Stomach (tissue), 19 donors: ENCODE measurements at places on chromosomes 1 and 21. TPM values are rescaled to one million over a fixed set of nuclear protein-coding genes. Genes with fewer than 3 reads are reported as not detected.

DNA sequence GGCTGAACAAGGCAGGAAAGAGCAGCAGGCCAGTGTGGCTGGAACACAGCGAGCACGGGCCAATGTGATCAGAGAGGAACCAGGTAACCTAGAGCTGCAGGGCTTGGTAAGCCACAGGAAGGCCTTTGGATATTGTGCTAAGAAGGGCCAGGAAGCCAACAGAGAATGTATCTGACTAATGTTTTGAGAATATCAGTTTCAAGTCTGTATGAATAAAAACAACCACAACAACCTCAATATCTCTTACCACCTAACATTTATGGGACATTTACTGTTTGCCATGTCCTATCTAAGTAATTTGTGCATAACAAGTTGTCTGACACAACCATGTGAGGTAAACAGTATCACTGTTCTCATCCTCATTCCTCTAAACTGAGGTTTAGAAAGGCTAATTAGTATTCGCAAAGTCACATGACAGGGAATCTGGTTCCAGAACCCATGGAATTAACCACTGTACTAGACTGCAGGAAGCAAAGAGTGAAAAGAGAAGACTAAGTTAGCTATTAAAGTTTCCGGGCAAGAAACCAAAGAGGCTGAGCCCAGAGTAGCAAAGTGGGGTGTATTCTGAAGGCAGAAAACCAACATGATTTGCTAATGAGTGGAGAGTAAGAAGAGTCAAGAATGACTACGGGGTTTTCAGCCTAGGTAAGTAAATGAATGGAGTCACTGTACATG lies 38.9 kb downstream of the SPRTN start:
- no peaks in the 10 kb centered on the region for H3K36me3 ChIP-seq
- DNase-seq, result no peak
- no peak overlapping the region for H3K4me3 ChIP-seq
- H3K4me1 ChIP-seq, result peaks cover 47% of the 10 kb centered on the region
- no peak overlapping the region for H3K27ac ChIP-seq
- H3K27me3 ChIP-seq, result no peaks in the 10 kb centered on the region

DNA sequence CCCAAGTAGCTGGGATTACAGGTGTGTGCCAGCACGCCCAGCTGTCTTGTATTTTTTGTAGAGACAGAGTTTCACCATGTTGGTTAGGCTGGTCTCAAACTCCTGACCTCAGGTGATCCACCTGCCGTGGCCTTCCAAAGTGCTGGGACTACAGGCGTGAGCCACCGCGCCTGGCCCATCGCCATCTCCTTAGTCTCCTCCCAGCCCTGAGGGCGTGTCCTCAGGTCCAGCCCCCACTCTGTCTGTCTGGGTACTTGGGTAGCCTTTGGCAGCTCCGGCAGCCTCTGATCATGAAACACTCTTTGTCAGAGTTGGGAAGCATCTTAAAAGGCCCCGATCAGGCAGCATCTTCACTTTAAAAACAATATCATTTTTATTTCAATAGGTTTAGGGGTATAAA lies 90.3 kb upstream of the DISP3 start:
- no peaks in the 10 kb centered on the region for H3K4me1 ChIP-seq
- H3K36me3 ChIP-seq, result no peaks in the 10 kb centered on the region
- H3K27me3 ChIP-seq, result peaks cover 70% of the 10 kb centered on the region
- no peak overlapping the region for H3K27ac ChIP-seq
- H3K4me3 ChIP-seq, result no peak overlapping the region

DNA sequence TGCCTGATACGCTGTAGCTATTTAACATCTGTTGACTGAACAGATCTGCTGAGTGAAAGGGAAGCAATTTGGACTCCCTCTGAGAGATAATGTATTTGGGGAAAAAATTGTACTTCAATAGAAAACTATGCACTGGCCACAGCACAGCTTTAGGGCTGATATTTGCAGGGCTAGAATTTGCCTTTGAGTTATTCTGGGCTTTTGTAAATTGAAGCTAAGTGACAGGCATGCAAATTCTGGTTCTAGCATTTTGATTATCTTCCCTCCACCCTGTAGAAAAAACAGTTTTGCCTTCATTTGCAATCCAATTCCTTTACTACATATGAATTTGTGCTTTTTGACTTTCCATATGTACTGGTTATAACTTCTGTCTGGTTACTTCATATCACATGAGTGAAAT lies 7.9 kb downstream of the KYAT3 start:
- peaks cover 8% of the 10 kb centered on the region for H3K36me3 ChIP-seq
- DNase-seq, result no peak
- H3K4me3 ChIP-seq, result peak overlapping the region; percentile 23
- H3K4me1 ChIP-seq, result peaks cover 21% of the 10 kb centered on the region
- no peaks in the 10 kb centered on the region for H3K27me3 ChIP-seq
- H3K27ac ChIP-seq, result peak overlapping the region; percentile 71

- H3K36me3 ChIP-seq, result no peaks in the 10 kb centered on the region
- H3K27ac ChIP-seq, result no peak overlapping the region
- H3K4me3 ChIP-seq, result no peak overlapping the region
- no peaks in the 10 kb centered on the region for H3K27me3 ChIP-seq
Observed at GRCh38 chr1:55542901-55543504, 327.8 kb upstream of the USP24 start.

The PADI2 gene
- total RNA-seq, result 1.3 TPM

- no peaks in the 10 kb centered on the region for H3K36me3 ChIP-seq
- H3K4me1 ChIP-seq, result peaks cover 60% of the 10 kb centered on the region
- H3K27me3 ChIP-seq, result no peaks in the 10 kb centered on the region
- peak overlapping the region; percentile 92 for H3K4me3 ChIP-seq
- no peak for DNase-seq
Observed at GRCh38 chr21:26168371-26168770, 2.2 kb downstream of the APP start.
